Thymus (tissue), 14 donors: ENCODE measurements at places on chromosomes 16 and 17. TPM values are rescaled to one million over a fixed set of nuclear protein-coding genes. Genes with fewer than 3 reads are reported as not detected.

DNA sequence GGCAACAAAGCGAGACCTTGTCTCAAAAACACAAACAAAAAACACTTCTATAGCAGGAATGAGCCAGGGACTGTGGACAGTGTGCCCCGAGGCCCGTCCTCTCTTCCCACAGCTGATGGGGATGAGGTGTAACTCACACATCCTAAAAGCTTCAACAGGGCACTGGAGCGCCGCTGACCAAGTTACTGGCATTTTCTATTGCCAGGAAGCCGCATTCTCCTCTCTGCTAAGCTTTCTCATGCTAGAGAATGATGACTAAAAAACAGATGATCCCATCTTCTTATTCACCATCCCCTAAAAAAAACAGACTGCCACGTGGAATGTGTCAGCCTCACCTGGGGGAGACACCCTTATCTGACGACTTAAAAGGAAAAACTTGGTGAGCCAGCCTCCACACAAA, 16.3 kb downstream of the CARHSP1 start:
- H3K36me3 ChIP-seq = peaks cover 58% of the 10 kb centered on the region
- no peak overlapping the region for H3K4me3 ChIP-seq
- H3K4me1 ChIP-seq = no peaks in the 10 kb centered on the region

Gene NUDT16L1
- 37.1 TPM for polyA plus RNA-seq

Gene OR3A2
- 0.07 TPM for polyA plus RNA-seq

DNA sequence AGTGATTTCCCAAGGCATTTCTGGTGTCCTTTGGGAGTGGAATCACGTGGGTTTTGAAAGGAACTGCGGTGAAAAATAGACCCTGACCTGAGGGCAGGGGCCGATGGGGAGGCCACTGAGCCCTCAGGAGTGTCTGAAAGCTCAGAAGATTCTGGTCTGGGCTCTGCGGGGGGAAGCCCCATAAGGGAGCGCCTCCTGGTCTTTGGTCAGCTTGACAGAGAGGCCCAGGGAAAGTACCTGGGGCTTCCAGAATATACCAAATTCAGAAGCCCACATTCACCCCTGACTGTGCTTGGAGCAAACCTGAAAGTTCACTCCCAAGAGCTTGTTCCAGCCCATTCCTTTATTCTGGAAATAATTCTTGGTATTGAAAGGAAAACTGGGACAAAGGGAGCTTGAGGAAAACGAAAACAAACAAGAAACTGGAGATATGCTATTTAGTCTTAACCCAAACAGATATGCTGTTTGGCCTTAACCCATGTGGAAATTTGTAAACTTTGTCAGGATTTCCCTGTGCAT, 23.2 kb upstream of the NAGLU start:
- no peak overlapping the region for H3K4me3 ChIP-seq
- no peak for DNase-seq
- H3K27me3 ChIP-seq = no peaks in the 10 kb centered on the region
- H3K36me3 ChIP-seq = peaks cover 38% of the 10 kb centered on the region
- no peaks in the 10 kb centered on the region for H3K4me1 ChIP-seq

Gene ZNF263
- 26.3 TPM for polyA plus RNA-seq

Gene OTOP2
- 0.23 TPM for polyA plus RNA-seq

Gene SUMO2
- 135 TPM for polyA plus RNA-seq

- H3K4me1 ChIP-seq = no peaks in the 10 kb centered on the region
- DNase-seq = no peak
- no peak overlapping the region for H3K27ac ChIP-seq
- H3K4me3 ChIP-seq = no peak overlapping the region
Observed at GRCh38 chr17:45812102-45812501, 28.0 kb downstream of the CRHR1 start.

GRCh38 chr16:25051406-25052150, 36.4 kb upstream of the ARHGAP17 start:
- peak overlapping the region; percentile 24 for H3K27ac ChIP-seq
- no peak overlapping the region for H3K4me3 ChIP-seq
- H3K36me3 ChIP-seq = no peaks in the 10 kb centered on the region
- no peak for DNase-seq
- H3K4me1 ChIP-seq = peaks cover 3% of the 10 kb centered on the region

- H3K27ac ChIP-seq = no peak overlapping the region
- H3K4me3 ChIP-seq = no peak overlapping the region
- H3K36me3 ChIP-seq = no peaks in the 10 kb centered on the region
- no peaks in the 10 kb centered on the region for H3K4me1 ChIP-seq
- H3K27me3 ChIP-seq = peaks cover 3% of the 10 kb centered on the region
- peak; percentile 65 for DNase-seq
Observed at GRCh38 chr16:85396879-85397871, 215.9 kb upstream of the GSE1 start.

GRCh38 chr17:70929226-70929625, 759.9 kb downstream of the KCNJ2 start:
- no peak overlapping the region for H3K4me3 ChIP-seq
- no peak overlapping the region for H3K27ac ChIP-seq
- no peaks in the 10 kb centered on the region for H3K27me3 ChIP-seq
- H3K4me1 ChIP-seq = no peaks in the 10 kb centered on the region
